Mesothelial cell of epicardium (in vitro differentiated cells): ENCODE measurements at places on chromosomes 16 and 17. TPM values are rescaled to one million over a fixed set of nuclear protein-coding genes. Genes with fewer than 3 reads are reported as not detected.

DNA sequence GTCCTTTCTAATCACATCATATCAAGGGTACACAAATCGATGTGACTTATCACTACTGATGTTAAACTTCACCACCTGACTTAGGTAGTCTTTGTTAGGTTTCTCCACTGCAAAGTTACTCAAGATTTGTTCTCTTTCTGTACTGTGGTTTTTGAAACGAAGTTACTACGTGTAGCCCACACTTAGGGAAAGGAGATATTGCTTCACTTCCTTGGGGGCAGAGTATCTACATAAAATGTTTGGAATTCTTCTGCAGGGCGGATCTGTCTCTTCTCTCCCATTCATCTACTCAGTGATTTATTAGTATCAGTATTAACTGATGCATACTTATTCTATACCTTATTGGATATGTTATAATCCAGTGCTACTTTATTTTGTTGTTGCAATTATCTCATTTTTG is 403.6 kb upstream of the MON1B start:
- H3K27ac ChIP-seq = no peak overlapping the region
- peaks cover 4% of the 10 kb centered on the region for H3K4me1 ChIP-seq
- no peak for DNase-seq
- H3K4me3 ChIP-seq = no peak overlapping the region
- no peaks in the 10 kb centered on the region for H3K36me3 ChIP-seq

DNA sequence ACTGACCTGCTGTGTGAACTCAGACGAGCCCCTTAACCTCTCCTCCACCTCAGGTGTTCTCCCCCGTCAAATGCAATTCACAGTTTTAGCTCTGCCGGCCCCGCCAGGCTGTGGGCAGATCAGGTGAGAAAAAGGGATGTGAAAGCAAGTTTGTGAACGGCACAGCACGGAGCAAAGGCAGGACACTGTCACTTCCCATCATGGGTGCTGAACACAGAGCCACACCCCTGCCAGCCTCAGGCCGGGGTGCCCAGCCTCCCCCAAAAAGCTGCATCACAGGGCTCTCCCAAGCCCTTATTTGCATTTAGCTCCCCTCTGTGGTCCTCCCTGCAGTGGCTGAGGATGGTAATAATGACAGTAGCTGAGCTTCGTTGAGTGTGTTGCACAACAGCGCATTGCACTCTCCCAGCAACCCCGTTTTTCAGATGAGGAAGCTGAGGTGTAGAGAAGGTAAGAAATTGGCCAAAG is 88.8 kb upstream of the TNRC6C start:
- H3K4me1 ChIP-seq = peaks cover 5% of the 10 kb centered on the region
- DNase-seq = no peak
- H3K4me3 ChIP-seq = no peak overlapping the region

Gene NAGS
- 0.42 to 0.88 TPM (median 0.82 TPM) in 3 replicates for total RNA-seq

DNA sequence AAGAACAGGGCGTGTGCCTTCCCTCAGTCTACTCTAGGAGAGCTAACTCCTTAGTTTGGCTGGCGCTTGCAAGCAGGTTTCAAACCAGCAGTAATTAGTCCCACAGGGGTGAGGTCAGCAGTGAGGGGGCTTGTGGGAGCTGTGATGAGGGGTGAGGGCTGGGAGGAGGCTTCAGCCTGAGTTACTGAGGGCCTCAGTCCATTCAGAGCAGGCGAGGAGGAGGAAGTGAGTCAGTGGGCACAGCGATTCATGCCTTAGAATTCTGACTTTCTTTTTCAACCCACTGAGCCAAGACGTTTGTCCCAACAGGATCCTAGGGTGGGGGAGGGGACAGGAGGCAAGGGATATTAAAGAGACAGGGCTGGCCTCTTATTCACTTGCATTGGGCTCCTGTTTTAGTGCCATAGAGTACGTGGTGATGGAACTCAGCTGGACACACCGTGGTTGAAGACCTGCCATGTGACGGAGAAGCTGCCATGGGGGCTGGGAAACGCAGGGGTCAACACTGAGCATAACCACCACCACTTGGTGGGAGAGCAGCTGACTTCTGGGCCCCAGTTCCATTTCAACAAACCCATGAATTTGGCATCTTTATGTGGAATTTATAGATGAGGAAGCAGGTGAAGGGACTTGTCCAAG is 8.3 kb upstream of the ITGA3 start:
- H3K36me3 ChIP-seq = no peaks in the 10 kb centered on the region
- no peak for DNase-seq
- no peaks in the 10 kb centered on the region for H3K27me3 ChIP-seq
- H3K4me3 ChIP-seq = no peak overlapping the region
- H3K4me1 ChIP-seq = peaks cover 66% of the 10 kb centered on the region

Gene SCNN1B
- total RNA-seq = not detected in 3 replicates

DNA sequence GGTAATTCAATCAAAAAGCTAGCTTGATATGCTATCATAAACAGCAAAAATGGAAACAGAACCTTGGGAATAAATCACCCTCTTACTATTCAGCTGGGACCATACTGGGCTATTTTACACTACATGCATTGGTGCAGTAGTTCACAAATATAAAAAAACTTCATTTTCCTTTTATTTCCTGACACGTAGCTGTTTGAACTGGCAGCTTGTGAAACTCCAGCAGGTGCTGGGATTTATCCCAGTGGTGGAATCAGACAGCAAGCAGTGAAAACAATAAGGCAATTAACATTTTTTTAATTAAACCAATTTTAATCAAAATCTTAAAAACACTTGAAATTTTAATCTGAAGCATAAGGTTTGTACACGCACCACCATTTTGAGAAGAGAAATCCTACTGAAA is 240.4 kb upstream of the IRX5 start:
- peaks cover 5% of the 10 kb centered on the region for H3K4me1 ChIP-seq
- no peaks in the 10 kb centered on the region for H3K36me3 ChIP-seq
- peaks cover 21% of the 10 kb centered on the region for H3K27me3 ChIP-seq
- DNase-seq = no peak
- H3K27ac ChIP-seq = no peak overlapping the region
- H3K4me3 ChIP-seq = no peak overlapping the region

Gene DCTN5
- total RNA-seq = 74.1 to 77.7 TPM (median 77.5 TPM) in 3 replicates

Gene ATP2A1
- 2.9 to 3.6 TPM (median 3.0 TPM) in 3 replicates for total RNA-seq

GRCh38 chr17:78766225-78766624 is 15.8 kb downstream of the CYTH1 start:
- H3K4me1 ChIP-seq = peaks cover 24% of the 10 kb centered on the region
- H3K27me3 ChIP-seq = no peaks in the 10 kb centered on the region
- H3K36me3 ChIP-seq = no peaks in the 10 kb centered on the region
- DNase-seq = no peak
- H3K4me3 ChIP-seq = no peak overlapping the region

DNA sequence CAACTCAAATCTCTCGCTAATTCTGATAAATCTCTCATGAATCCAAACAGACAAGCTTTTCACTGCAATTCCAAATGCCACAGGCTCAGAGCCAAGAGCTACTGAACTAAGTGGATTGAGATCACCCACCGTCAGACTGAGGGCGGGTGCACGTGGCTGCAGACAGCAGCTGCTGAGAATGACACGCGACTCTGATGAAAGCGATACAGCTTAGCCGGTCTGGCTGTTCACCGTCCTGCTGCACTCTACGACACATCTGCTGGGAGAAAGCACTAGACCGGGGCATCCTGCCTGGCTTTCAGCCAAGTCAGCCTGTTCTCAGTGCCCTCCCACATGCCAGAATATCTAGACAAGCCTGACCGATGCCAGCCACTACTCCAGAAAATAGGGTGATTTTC is 42.6 kb downstream of the KLHDC4 start:
- no peak overlapping the region for H3K4me3 ChIP-seq
- no peak overlapping the region for H3K27ac ChIP-seq
- H3K36me3 ChIP-seq = peaks cover 49% of the 10 kb centered on the region
- peaks cover 15% of the 10 kb centered on the region for H3K4me1 ChIP-seq

DNA sequence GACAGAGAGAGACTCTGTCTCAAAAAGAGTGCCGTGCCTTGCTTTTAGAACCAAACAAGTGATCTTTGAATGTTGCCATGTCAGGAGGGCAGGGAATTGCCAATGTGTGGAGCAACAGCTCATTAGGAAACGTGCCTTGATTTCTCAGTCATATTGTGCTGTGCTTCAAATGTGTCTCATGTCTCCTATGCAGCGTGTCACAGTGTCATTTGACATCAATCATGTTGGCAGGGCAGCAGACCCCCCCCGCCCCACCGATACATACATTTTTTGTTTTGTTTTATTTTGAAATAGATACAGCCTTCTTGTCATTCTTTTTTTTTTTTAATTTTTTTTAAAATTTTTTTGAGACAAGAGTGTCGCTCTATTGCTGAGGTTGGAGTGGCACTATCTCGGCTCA is 22.1 kb downstream of the MRC2 start:
- no peak overlapping the region for H3K27ac ChIP-seq
- DNase-seq = no peak
- H3K36me3 ChIP-seq = no peaks in the 10 kb centered on the region
- peaks cover 31% of the 10 kb centered on the region for H3K4me1 ChIP-seq
- no peaks in the 10 kb centered on the region for H3K27me3 ChIP-seq

GRCh38 chr17:54235571-54235970 is 412.8 kb downstream of the KIF2B start:
- peaks cover 17% of the 10 kb centered on the region for H3K4me1 ChIP-seq
- no peaks in the 10 kb centered on the region for H3K36me3 ChIP-seq
- H3K27ac ChIP-seq = peak overlapping the region; percentile 44
- no peak overlapping the region for H3K4me3 ChIP-seq

Gene TMEM238L
- not detected in 3 replicates for total RNA-seq

DNA sequence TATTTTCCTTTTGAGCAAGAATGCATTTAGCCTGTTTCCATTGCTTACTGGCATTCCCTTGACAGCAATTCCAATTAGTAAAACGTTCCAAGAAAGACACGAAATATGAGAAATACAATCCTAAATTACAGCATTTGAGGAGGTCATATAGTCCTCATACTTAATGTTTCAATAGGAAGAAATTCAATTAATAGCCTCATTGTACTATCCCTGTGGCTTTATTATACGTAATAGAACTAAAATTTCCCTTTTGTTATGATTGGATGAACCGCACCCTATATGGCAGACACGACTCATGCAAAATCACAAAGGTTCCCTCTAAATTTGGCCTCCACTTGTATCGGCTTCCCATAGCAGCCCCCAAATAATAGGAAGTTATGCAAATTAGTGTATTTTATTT is 291.7 kb downstream of the CEP112 start:
- no peaks in the 10 kb centered on the region for H3K36me3 ChIP-seq
- H3K27me3 ChIP-seq = no peaks in the 10 kb centered on the region
- no peak overlapping the region for H3K27ac ChIP-seq
- peaks cover 9% of the 10 kb centered on the region for H3K4me1 ChIP-seq
- no peak for DNase-seq

GRCh38 chr16:13437413-13437795 is 482.6 kb upstream of the ERCC4 start:
- DNase-seq = no peak
- no peaks in the 10 kb centered on the region for H3K4me1 ChIP-seq
- H3K27me3 ChIP-seq = peaks cover 3% of the 10 kb centered on the region
- H3K27ac ChIP-seq = no peak overlapping the region
- no peaks in the 10 kb centered on the region for H3K36me3 ChIP-seq

Gene P2RX1
- total RNA-seq = 0.16 to 0.22 TPM (median 0.18 TPM) in 3 replicates

DNA sequence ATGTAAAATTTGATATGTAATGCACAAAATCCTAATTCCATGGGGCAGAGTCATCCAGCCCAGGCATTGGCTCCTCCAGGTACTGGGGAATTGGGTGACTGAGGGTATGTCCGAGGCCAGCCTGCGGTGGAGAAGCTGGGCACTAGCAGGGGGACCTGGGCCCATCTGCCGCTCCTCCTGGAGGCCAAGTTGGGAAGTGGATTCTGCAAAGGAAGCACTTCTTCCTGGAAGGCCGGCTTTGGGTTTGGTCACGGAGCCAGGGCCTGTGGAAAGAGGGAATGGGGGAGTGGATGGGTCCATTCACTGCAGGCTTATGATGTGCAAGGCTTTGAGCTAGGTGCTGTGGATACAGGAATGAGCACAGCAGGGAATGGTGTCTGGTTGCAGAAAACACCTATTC is 85.8 kb downstream of the GNAO1 start:
- H3K4me3 ChIP-seq = no peak overlapping the region
- no peak for DNase-seq
- H3K4me1 ChIP-seq = peaks cover 3% of the 10 kb centered on the region
- no peak overlapping the region for H3K27ac ChIP-seq
- H3K36me3 ChIP-seq = no peaks in the 10 kb centered on the region
